Midbrain (tissue), 1 donor: ENCODE measurements at places on chromosomes 6 and 20.

DNA sequence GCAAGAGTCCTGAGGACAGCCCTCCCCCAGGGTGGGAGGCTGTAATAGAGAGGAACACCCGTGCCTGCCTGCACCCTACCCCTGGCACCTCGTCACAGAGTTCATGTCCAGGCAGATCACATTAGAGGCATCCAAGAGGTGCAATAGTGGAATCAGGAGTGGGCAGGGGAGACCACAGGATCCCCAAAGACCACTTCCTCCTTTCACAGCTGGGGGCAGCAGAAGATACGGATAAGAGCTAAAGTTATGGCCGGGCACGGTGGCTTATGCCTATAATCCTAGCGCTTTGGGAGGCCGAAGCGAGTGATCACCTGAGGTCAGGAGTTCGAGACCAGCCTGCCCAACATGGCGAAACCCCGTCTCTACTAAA is 1.5 kb upstream of the CAPN11 start:
- DNase-seq = no peak

DNA sequence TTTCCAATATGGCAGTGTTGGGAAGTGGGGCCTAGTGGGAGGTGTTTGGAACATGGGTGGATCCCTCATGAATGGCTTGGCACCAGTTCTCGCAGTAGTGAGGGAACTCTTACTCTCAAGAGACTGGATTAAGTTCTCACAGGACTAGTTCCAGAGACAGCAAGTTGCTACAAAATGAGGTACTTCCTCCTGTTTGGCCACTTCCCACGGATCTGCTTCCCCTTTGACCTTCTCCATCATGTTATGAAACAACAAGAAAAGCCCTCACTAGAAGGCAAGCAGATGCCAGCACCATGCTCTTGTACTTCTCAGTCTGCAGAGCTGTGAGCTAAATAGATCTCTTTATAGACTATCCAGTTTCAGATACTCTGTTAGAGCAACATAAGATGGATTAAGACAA is 3.1 kb downstream of the RSPH3 start:
- no peak for DNase-seq

GRCh38 chr20:47849006-47849405 is 63.7 kb upstream of the SULF2 start:
- no peak for DNase-seq

DNA sequence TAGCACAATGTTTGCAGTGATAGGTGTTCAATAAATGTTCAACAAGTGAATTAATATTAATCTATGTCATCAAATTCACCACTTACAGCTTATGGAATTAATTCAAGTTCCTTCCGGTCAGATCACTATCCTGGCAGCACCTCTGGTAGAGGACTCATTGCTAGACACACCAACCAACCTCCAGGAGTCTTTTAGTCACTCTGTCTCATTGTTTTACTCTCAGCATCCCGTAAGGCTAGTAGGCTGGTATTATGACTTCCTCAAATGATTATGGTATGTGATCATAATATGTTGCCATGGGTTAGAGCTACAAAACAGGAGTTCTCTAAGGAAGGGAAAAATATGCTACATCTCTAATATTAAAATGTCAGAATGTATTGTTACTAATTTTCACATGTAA is 21.7 kb upstream of the MMS22L start:
- no peak for DNase-seq

DNA sequence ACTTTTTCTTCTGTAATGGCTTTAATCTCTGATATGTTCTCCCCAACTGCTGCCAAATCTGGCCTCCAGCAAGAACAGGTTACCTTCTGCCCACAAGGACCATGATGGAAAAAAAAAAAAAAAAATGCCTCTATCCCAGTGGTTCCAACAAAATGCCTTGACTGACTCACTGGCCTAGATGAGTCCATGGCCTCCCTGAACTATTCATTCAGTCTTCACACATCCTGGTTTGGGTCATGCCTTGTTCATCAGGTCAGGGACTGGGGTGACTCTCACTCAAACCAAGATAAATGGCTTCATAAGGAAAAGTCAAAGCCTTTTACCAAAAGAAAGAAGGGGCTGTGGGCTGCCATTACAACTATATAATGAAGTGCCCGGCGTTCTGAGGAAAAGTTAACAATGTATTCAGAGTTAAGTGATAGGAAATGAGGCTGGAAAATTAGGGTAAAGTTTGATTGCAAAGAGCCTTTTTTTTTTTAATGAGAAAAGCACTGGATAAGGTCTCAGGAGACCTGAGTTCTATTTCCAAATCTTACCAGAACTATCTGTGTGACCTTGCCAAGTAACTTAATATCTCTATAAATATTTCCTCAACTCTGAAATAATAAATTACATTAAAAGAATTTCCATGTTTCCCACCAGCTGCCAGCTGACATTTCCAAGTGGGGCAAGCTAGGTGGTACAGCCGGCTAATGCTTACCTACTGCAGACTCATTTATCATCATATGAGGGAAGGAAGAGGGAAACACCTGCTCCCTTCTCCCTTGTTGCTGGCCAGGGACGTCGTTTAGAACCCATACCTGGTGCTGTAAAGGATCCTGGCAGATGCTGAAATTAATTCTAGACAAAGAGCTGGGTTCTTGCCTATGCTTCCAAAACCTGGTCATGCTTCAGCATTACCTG is 380.0 kb upstream of the MARCKS start:
- no peak for DNase-seq

DNA sequence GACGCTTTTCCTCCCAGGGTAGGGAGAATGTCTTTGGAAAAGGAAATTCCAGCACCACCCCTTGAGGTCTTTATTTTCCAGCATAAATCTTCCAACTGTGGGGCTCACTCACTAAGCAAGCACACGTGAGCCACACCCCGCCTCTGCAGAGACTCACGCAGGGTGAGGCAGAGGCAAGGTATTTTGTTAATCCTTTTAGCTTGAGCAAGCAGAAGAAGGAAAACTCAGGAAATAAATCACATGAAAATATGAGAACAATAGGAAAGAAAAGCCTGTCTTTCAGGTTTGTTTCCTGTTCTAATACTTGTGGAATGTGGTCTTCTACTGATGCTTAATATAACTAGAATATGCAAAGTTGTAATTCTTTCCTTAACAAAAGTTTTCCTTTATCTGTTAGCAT is 4.1 kb upstream of the PHACTR2 start:
- no peak for DNase-seq

DNA sequence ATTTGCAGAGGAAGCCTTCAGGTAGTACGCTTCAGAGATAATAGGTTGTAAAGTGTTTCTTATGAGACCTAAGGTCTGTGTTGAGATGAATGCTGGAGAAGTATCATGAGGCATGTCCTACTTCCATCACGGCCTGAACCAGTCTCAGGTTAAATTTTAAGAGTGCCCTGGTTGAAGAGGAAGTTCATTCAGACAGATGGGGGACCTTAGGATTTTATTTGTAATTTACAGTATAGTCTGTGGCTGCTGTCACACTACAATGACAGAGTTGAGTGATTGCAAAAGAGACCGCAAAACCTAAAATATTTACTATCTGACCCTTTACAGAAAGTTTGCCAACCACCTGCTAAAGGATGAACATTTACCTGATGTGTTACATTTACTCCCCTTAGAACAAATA is 70.9 kb downstream of the UST start:
- no peak for DNase-seq

GRCh38 chr6:117423754-117424153 is 2.0 kb downstream of the ROS1 start:
- DNase-seq = no peak

DNA sequence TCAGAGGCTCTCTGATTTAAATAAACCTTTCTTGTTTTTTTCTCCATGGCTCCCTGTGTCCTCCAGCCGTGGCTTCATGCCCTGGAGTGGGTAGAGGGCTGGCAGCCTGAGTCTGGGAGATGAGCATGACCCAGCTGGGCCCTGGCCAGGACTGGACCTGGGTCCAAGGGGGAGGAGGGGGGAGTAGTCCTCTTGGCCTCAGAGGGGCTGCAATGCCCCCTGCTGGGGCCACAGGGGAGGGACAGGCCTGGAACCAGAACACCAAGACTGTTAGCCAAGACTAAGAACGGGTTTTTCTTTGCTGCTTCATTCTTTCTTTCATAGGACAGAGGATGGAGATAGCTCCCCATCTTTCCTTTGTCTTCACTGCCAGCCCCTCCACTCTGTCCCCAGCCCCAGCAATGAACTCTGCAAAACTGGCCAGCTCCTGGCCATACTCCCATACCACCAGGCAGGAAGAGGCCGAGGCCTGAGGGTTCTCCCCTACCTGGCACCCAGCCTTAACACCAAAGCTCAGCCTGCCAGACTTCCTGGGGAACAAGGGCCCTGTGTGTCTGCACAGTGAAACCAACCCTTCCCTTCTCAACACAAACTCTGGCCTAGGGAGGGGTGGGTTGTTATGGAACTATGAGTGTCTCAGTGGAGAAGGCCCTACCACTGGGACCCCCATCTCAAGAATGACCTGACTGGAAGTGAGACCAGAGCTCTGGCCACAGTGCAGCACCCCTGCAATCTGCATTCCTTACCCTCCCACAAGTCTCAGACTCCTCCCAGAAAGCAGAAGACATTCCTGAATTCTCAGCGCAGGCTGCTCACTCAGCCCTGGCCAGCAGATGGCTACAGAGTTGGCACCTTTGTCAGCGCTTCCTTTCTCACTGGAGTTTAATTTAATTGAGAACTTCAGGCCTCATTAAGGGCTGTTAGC is 11.0 kb downstream of the SLC29A1 start:
- peak; percentile 90 for DNase-seq

GRCh38 chr20:59670786-59671492 is 66.6 kb downstream of the PHACTR3 start:
- DNase-seq = no peak

DNA sequence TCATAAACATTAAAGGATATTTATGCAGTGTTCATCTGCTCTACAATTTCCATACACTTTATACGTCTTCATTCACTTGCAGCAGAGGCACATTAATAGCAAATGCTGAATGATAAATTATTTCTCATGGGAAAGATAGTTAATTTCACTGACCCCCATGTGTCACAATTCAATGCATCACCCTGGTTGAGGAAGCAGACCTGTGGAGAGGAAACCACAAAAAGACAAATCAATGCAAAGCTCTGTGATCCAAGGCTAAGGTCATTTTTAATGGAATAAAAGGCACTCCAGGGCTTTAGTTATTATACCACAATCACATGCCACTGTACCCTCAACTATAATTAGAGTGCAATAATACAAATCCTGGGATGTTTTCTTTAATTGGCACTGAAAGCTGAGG is 40.3 kb upstream of the TENT5A start:
- no peak for DNase-seq

DNA sequence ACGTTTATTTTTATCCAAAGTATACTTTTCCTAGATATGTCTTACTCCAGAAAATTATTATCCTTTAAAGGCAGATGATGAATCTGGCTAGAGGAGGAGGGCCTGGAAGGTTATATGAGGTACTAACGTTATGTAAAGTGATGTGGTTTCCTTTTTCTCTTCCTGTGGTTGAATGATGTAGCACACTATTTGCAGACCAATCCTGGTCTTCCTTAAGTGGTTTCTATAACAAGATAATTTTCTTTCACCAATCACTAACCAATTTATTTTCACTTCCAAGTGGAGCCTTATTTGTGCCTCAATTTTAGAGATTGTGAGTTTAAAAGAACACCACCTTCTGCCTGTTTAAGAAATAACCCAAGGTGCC is 154.6 kb upstream of the SOX4 start:
- no peak for DNase-seq

- no peak for DNase-seq
Observed at GRCh38 chr20:41004531-41005360, 23.9 kb upstream of the TOP1 start.

DNA sequence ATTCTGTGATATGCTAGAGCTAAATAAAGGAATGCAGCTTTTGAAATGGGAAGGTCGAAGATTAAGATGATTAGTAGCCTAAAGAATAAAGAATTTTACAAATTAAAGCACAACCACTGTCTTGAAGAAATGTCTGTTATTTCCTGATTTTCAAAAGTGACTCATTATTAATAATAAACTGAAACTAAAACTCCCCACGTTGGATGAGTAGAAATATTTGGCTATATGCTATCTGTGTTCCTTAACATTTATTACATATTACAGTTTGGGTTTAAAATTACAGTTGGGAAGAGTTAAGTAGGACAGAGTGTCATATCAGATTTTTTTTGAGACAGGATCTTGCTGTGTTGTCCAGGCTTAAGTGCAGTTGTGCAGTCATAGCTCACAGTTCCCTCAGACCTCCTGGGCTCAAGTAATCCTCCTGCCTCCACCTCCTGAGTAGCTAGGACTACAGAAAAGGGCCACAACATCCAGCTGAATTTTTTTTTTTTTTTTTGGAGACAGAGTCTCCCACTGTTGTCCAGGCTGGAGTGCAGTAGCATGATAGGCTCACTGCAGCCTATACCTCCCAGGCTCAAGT is 47.1 kb downstream of the AKIRIN2 start:
- DNase-seq = no peak

GRCh38 chr6:138944412-138944811 is 43.6 kb downstream of the REPS1 start:
- DNase-seq = no peak

- no peak for DNase-seq
Observed at GRCh38 chr20:6213311-6213710, 90.5 kb upstream of the FERMT1 start.

DNA sequence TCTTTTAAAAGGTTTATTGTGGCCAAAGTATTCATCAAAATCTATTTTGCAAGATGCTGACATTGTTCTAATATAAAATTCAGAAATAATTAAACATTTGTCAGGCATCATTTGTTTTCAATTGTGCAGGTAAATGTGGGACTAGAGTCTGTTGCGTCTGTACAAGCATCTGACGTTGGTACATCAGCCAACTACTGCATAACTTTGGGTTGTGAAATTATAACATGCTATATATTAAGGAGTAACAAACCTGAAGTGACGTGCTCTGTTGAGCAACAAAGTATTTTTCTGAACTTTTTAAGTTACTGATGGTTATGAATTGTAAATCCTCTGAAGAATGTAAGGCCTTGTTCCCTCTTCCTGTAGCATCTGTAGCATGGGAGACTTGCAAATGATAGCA is 66.0 kb downstream of the RNF182 start:
- no peak for DNase-seq

- no peak for DNase-seq
Observed at GRCh38 chr6:399785-400534, 8.4 kb downstream of the IRF4 start.

- no peak for DNase-seq
Observed at GRCh38 chr6:80940571-80940970, 811.9 kb downstream of the TENT5A start.

- no peak for DNase-seq
Observed at GRCh38 chr6:143782481-143782880, 60.7 kb upstream of the LTV1 start.

DNA sequence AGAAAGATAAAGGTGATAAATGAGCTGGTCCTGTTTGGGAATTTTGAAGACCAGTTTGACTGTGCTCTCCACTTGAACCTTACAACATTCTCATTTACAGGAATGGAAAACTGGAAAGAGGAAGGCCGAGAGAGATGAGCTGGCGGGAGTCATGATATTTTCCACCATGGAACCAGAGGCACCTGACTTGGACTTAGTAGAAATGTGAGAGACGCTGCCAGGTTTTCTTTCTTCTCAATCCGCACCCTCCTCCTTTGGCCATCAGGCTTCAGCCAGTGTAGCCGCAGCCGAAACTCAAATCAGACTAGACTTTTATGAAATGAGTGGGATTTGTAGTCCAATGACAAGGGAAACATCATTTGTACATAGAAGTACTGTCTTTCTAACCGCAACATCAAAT is 54.7 kb upstream of the SYNJ2 start:
- DNase-seq = no peak

GRCh38 chr20:58695895-58696375 is 3.3 kb downstream of the NPEPL1 start:
- no peak for DNase-seq

- no peak for DNase-seq
Observed at GRCh38 chr20:50115041-50115512, 2.1 kb upstream of the UBE2V1 start.
